Anterior cingulate cortex (tissue), 58 donors: ENCODE measurements at places on chromosomes 1 and 21.

DNA sequence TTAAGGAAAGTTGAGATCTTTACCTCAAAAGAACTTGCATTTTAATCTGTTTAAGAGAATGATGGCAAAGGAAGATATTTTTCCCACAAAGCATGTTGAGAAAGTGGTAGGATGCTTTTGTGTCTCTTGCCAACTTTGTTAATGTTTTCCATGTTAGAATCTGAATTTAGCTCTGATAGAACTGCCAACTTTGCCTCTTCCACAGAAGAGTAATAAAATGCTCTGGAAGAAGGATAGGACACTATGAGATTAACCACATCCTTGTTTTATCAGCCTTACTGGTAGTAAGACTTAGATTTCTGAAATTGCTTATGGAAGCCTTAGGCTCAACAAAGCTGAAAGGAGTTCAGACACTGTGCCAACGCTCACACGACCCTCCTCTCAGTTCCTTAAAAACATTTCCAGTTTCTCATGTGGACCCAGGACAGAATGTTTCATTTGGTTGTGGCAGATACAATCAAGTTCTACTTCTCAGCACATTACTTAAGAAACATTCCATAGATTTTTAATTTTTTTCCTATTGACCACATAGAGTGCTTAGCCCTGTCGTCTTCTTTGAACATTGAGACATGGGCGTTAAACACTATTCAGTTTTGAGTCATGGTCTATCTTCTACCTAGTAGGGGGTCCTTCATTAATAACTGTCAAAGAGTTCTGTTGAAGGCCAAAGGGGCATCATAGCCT is 59.0 kb downstream of the MTR start:
- no peak for DNase-seq

- no peak for DNase-seq
These were observed 12.2 kb downstream of the THBS3 start for GRCh38 chr1:155195201-155196102.

DNA sequence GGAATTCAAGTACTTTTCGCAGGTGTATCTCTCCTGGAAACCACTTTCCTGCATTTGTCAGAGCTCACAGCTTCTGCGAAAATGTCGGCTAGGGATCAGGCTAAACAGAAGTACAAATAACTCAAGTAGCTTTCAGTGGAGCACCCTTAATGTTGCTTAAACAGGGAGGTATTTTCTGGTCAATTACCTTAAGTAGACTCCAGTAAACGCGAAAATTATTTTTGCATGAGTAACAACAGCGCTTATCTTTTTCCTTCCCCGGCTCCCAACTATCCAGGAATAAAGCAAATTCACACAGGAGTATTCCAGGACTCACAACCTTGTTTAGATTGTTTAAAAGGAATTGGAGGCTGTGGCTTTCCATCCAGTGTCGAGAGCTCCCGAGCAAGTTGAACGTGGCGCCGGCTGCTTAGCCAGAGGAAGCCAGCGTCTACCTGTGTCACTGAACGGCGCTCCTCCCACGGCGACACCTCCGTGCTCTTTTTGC is 7.3 kb upstream of the SIM2 start:
- no peak for DNase-seq

DNA sequence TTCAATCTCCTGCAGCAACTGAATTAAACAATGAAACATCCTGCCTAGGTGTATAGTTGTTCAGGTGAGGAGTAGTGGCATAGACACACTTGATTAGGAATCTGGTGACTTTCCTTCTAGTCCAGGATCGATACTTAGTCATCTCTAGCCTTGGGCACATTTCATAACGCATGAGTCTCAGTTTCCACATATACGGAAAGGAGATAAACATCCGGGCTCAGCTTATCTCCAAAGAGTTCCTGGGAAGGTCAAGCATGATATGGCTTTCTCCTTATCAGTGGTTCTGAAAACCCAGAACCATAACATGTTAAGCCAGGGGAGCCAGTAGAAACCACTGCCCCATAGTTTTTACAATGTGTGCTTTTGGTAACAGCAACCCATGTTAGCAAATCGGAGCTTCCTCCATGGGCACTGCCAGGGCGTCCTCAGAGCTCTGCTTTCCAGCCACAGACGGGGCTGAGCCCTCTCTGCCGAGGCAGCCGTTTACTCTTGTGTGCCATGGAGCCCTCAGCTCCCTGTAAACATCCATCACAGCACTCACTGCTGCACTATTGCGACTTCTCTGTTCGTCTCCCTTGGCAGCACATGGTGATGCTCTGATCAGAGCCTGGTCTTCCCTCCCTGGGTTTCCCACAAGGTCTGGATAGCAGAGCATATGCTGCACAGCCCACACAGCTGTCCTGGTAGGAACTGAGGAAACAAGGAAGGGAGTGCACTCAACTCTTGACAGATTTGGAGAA is 34.6 kb downstream of the RUNX1 start:
- DNase-seq: no peak

GRCh38 chr1:204701229-204701628 is 15.7 kb upstream of the LRRN2 start:
- DNase-seq: no peak

GRCh38 chr21:42220138-42220701 is 1.3 kb downstream of the ABCG1 start:
- DNase-seq: peak; percentile 74

DNA sequence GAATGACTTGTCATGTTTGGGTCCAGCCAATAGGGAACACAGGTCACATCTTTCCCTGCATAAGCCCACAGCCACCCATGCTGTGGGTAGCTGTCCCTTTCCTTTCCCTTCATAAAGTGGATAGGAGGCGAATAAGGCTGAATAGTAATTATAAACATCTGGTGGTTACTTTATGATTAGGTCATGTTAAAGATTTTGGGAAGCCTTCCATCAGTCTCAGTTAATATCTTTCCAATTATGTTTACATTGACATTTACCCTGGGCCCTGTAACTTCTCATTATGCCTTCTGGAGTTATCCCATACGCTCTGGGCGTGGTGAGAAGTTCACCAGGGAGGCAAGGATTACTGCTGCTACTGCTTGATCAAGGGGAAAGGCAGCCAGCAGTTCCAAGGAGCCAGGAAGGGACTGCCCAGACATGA is 197.2 kb downstream of the HLX start:
- DNase-seq: no peak

- no peak for DNase-seq
These were observed 229.2 kb upstream of the KCNK2 start for GRCh38 chr1:214853340-214853739.

- DNase-seq: no peak
These were observed 2151.6 kb downstream of the MRPL39 start for GRCh38 chr21:23455676-23456075.

- DNase-seq: no peak
These were observed 65.5 kb upstream of the SLC45A1 start for GRCh38 chr1:8252266-8252951.

- no peak for DNase-seq
These were observed 124.1 kb downstream of the CAMTA1 start for GRCh38 chr1:6909401-6909800.

GRCh38 chr1:169044296-169044695 is 62.2 kb upstream of the ATP1B1 start:
- no peak for DNase-seq

- no peak for DNase-seq
These were observed 2.3 kb downstream of the MYOG start for GRCh38 chr1:203083463-203083921.

- no peak for DNase-seq
These were observed 42.0 kb downstream of the S1PR1 start for GRCh38 chr1:101278845-101279244.

DNA sequence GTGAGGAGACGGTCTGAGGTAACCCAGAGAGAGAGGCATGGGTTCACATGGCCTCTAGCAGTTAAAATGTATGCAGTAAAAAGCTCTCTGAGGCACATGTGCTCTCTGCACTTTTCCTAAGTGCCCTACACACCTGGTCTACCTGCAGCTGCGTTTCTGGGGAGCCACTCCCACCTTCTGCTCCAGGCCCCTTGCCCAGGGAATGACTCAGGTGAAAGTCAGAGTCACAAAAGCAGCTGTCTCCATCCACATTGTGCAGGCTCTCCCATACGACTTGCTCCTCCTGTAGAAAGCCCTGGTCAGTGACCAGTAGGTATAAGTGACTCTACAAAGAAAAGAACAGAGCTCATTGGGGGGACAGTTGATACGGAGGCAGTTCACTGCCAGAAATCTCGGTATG is 8.8 kb downstream of the MINDY1 start:
- DNase-seq: no peak

DNA sequence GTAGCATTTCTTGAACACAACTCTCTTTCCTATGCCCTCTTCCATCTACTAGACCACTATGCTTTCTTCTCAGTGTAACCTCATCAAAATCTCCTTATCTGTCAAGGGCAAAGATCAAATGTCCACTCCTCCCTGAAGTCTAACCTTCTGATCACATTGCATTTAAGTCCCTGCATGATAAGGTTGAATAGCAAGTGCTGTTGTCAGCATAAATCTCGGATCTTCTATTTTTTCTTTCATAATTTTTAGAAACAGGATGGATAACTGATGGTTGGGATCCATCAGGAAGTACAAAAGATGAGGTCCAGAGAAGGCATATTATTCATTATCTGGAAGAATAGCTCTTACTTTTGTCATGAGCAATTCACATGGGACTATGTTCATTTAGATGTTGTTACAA is 41.0 kb downstream of the KCNT2 start:
- no peak for DNase-seq

DNA sequence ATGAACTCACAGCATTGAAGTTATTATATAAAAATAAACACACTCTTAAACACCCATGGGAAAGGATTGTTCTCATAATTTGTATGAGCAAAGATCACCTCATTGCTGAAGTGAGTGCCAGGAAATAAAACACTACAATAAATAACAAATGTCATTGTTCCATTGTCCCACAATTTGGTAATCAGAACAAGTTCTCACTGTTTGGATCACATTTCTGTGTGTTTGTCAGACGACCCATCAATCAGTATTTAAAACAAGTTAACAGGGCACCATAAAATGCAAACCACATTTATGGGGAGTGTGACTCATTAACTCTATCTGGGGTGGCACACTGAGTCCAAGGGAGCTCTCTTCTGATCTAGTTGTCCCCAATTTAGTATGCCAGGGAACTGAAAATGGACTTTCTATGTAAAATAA is 124.5 kb downstream of the PTPRC start:
- no peak for DNase-seq

DNA sequence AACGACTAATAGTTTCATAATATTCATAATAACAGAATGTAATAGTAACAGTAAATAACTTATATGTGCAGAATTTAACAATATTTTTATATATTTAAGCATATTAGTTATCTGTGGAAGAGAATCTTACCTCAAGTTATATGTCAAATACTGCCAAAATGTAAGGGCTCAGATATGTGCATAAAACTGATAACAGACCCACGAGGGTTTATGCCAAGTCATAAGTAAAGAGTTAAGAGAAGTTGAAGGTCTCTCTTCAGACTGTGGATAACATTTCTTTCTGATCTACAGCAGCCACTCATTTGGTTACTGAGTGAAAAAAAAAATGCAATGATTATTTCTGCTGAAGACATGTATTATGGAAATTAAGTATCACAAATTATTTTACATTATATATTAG is 1167.8 kb upstream of the NCAM2 start:
- DNase-seq: no peak

- DNase-seq: no peak
These were observed 250.2 kb downstream of the NPHP4 start for GRCh38 chr1:5742032-5742431.

- no peak for DNase-seq
These were observed 20.3 kb downstream of the SUSD4 start for GRCh38 chr1:223343692-223344091.

DNA sequence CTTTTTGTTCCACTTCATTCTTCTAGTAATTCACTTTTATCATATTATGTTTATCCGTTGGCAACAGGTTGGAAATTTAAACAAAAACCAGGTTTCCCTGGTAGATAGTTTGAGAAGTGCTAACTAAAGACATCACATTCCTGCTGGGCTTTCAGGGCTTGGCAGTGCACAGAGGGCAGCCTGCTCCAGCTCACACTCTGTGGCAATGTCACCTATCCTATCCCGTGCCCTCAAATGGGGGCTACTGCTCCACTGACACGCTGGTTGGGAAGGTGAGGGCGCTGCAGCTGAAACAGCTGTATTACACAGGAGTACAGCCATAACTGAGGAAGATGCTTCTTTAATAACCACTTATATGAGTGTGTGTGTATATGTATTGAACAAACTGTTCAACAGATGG is 49.7 kb downstream of the RCAN1 start:
- no peak for DNase-seq

DNA sequence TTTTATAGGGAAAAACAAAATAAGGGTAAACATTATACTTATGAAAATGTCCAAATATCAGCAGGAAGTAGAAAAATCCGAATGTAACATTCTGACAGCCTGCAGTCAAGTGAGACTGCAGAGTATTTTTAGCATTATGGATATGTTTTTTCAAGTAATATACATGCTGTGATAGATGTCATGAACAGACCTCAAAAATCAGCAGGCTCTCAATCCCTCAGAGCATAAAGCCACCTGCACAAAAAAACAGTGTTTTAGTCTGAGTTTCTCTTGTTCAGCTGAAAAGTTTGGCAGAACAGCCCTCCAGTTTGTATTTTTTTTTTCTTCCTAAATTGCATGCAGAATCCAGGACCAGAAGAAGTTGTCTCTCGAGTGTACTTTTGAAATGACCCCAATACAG is 219.1 kb upstream of the FMN2 start:
- no peak for DNase-seq

GRCh38 chr1:236734141-236734765 is 48.0 kb downstream of the ACTN2 start:
- no peak for DNase-seq

DNA sequence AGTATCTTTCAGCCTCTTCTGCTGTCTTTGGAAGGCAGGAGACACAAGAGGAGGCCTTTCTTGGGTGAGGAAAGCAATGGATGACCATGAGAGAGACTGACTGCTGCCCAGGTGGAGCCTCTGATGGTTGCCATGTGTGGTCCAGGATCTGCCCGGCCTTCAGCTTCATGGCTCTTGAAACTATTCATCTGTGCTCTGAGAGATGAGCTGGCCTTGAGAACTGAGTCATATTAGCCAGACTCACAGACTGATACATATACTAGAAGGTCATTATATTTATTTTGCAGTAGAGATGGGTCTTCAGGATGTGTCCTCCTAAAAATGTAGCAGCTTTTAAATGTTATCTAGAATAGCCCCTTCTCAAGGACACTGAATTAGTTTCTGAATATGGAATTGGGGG is 33.7 kb downstream of the PTGFRN start:
- DNase-seq: no peak

GRCh38 chr1:212229654-212230053 is 55.6 kb upstream of the PPP2R5A start:
- no peak for DNase-seq
